Esophagus squamous epithelium (tissue), 5 donors: ENCODE measurements at places on chromosomes 12 and 14. TPM values are rescaled to one million over a fixed set of nuclear protein-coding genes. Genes with fewer than 3 reads are reported as not detected.

DNA sequence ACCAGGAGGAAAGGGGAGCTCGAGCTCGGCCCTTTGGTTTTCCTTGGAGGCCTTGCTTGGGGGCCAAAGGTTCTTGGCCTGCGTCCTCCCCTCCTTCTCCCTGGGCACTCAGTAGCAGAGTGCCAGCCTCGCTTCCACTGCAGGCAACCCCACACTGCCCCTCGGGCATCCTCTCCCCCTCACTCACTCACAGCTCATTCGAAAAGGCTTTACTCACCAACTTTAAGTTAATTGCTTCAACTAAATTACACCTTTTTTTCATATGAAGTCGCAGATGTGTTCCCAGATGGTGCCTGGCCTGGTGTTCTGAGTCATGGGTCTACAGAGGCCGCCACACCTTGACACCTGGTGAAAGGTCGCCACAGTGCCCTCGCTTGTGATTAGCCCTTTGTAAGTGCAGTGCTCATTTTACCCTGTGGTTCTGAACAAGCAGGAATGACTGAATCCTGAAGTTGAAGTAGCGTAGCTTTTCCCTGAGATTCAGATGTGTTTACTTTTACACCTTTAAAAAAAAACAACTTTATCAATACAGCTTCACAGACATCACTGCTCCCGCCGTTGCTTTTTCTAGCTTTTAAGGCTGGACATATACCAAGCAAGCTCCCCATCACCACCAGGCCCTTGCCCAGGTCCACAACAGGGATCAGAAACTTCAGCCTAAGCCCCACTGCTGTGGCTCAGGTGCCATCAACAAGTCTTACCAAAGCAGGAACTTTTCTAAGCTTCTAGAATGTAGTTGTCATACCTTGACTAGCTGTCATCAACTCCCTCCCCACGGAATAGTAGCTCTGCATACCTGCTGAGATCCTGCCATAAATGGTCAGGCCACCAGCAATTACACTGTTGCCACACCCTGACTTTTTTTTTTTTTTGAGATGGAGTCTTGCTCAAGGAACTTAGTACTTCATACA is 20.3 kb upstream of the ADIPOR2 start:
- DNase-seq = no peak

SSTR1 gene
- total RNA-seq = not detected

GRCh38 chr12:66647034-66647691 is 31.7 kb downstream of the GRIP1 start:
- no peak for DNase-seq

DNA sequence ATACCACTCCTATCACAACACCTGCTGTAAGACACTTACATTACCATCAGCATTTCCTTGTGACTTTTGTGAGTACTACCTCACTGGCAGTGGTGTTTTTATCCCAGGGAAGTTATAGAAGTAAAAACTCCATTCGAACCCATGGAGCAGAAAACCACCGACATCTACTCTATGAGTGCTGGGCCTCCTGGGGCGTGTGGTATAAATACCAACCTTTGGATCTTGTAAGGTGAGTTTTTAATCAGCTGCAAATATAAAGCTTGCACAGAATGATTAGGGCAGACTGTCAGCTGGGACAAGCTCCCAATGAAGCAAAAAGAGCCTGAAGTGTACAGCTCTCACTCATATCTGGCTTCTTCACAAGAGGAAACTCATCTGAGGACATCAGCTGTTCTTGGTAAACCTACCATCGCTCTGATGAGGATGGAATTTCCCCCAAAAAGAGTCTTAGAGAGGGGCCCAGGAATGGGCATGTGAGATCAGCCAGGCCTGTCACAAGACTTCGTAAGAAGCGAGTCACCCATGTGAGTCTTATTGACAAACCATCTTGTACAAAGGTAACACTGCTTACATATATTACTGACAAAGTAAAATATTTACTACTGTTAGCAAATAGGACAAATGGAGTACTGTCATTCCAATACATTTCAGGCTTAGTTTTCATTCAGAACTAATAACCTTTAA is 170.0 kb downstream of the SLC5A8 start:
- DNase-seq = no peak

- no peak for DNase-seq
Measured at GRCh38 chr14:97080991-97081390, 283.8 kb downstream of the VRK1 start.

GRCh38 chr14:105255021-105255507 is 6.7 kb downstream of the BTBD6 start:
- no peak for DNase-seq

DNA sequence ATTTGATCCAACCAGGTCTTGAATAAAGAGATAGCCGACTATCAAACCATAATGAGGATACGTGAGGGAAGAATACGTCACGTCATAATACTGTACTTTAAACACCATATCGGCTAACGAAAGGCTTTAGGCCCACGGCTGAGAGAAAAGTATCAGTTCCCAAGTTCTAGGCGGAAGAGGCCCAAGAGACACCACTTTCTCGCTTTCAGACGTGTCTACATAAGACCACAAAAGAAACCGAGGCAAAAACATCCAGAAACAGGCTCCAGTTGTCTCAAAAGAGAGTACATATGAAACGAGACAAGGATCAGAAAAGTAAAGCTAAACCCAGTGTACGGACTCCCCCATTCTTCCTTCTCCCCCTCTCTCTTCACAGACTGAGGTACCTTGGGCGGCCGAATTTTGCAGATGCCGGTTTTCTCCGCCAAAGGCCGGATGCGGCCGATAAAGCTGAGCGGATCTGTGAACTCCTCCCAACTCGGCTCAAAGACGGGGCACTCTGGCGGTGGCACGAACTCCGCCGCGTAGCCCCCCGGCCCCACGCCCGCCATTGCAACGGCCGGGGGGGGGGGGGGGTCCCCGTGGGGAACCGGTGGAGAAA is 479 bp downstream of the KDM5A start:
- DNase-seq = no peak
